AG08395 (cell line): ENCODE measurements at places on chromosomes 13 and 19.

- no peak for DNase-seq
Measured at GRCh38 chr19:50331221-50331993, 2.2 kb upstream of the KCNC3 start.

DNA sequence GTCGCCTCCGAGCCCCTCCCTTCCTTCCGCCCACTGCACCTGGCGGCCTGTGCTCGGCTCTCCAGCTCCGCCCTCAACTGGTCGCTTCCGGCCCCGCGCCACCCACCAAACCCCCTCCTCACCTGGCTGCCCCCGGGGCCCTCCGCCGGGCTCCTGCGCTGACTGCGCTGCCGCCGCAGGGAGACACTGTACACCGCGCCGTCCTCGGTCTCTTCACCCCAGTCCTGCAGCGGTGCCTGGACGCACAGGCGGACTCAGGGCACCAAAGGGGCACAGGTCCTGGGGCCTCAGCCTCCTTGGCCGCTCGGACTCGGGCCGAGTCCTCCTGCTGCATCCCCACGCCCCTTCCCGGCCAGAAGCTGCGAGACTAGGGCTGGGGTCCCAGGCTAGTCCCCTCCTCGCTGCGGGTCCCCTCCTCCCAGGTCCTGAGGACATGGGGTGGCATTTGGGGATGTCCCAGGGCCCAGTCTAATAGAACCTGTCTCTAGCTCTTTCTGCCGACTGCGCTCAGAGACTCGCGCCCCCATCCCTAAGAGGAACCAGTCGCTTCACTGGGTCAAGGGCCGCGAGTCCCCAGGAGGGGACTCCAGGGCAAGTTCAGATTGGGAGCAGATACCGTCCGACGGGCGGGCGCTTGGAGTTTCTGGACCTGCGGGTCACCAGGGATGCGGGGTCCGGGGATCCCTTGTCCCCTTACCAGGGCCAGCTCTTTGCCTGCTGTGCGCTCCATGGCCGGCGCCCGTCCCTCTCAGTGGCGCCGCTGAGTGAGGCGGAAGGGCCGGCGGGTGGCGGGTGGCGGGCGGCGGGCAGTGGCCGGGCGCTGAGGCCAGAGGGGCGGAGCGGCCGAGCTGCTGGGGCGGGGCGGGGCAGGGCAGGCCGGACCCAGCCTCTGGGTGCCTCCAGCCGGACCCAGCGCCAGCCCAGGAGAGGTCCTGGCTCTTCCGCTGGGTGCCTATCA is at the start of gene RGL3:
Gene RGL3 (minus strand): TSS at position 766 of the 958 bp plus-strand sequence. CDS start 36 bp downstream, at position 730.
- peak; percentile 56 for DNase-seq

DNA sequence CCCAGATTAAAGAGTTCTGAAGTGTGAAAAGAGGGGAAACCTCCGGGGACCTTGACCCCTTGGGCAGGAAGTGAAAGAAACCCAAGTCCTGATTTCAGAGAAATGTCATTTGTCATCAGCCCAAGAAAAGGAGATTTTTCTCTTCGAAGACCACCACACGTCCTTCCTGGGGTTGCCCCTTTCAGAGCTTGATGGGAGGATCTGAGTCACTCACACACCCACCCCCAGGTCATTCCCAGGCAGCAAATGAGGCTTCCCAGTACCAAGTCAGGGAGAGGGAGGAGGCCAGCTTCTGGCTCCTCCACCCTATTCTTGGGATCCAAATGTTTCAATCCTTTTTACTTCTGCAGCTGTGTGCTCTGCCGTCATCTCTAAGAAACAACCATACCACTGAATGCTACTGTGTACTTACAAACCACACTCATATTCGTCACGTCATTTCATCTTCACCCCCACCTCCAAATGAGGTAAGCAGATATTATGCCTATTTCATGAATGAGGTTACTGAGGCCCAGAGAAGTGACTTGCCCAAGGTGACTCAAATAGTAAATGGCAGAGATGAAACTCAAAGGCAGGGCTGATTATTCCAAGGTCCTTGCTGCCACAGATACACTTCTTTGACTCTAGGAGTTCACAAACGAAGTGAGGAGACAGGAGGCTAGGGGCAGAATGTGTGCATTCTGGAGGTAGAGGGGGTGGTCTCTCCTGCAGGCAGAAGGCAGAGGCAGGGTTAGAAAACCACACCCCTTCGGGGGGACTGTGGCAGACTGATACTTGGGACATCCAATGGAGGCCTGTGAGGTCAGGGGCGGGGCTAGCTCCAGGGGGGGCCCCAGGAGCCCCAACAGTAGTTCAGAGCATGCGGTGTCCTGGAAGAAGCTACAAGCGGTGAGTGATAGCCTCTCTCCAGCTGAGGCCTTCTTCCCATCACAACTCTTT is 5.0 kb upstream of the KMT2B start:
- no peak for DNase-seq

DNA sequence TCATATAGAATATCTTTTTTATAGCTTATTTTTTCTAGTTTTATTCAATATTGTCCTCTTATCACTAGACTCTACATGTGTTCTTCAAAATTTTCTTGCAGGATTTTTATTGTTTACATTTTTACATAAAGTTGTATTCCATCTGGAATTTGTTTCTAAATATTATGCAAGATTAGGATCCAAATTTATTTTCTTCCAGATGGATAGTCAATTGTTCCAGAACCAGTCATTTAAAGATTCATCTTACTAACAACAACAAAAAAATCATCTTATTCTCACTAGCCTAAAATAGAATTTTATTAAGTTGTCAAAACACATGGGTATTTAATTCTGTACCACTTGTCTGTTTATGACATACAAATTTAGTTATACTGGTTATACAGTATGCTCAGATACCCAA is 390.4 kb upstream of the GPC6 start:
- no peak for DNase-seq

DNA sequence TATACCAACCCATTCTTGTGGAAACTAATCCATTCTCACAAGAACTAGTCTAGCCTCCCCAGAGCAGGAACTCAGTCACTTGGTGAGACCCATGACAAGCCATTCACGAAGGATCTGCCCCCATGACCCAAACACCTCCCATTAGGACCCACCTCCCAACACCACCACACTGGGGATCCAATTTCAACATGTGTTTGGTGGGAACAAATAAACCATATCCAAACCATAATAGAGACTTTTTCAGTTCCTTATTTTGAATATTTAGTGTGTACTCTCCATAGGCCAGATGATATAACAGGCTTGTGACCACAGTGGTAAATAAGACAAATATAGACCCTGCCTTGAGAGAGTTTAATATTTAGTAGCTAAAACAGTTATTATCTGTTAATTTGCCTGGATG is 227.5 kb upstream of the SERP2 start:
- DNase-seq = no peak

- no peak for DNase-seq
Measured at GRCh38 chr13:93173654-93174053, 53.0 kb upstream of the GPC6 start.

DNA sequence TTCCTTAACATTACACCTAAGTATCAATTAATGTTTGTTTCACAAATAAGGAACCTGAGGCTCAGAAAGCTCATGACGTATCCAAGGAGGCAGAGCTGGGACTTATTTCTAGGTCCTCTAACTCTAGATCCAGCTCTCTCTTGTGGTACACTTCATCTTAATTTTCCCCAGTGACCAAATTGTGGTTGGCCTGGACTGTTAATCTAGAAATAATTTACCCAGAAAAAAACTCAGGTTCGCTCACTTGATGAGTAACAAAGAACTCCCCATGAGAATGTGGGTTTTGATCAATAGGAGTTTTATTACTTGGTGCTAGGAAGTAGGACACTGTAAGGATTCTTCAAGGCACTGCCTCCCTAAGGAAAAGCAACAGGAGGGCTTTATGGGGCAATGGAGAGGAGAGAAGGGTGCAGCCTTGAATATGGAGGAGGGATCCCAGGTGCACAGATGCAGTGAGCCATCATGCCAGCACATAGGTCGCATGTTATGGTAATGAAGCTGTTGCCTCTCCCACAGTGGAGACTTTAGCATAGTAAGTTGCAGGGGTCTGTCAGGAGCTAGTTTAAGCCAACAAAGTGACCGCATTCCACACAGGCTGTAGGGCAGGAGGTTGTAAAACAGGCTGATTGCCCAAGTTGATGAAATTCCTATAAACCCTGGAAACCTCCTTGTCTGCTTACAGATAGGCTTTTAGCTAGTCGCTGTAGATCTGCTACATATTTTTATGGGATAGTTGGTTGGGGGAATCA is 14.7 kb downstream of the RAP2A start:
- DNase-seq = no peak

GRCh38 chr13:32314271-32315237 is 609 bp downstream of the ZAR1L start:
- DNase-seq = peak; percentile 32

DNA sequence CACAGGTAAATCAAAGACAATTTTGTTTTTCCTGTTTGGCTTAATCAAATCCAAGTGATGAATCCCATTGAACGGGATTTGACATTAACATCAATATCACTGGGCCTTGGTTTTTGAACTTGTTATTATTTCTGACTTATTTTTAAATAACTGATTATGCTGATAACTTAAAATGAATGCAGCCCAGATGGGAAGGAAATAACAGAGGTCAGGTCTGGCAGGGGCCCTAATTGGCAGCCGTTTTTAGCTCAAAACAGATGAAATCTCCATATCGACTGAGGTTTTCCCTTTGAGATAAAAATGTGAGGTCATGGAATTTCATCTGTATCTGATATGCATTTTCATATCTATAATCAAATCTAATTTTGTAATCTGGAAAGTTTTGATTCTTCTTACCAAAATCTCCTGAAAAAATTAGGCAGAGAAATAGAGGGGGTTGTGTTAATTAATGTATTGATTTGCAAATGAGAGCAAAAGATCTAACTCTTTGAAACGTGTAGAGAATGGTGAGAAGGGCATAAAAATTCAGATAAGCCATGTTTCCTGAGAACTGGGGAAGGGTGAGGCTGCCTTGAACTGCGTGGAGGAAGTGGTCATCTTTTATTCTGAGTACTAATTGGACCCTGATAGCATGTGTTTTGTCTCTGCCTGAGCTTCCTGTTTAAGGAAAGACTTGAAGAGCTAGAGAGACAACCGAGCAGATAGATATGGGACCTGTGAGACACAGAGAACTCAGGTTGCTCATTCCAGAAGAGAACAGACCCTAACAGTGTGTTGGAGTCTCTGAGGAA is 98.2 kb upstream of the C1QTNF9B start:
- no peak for DNase-seq

DNA sequence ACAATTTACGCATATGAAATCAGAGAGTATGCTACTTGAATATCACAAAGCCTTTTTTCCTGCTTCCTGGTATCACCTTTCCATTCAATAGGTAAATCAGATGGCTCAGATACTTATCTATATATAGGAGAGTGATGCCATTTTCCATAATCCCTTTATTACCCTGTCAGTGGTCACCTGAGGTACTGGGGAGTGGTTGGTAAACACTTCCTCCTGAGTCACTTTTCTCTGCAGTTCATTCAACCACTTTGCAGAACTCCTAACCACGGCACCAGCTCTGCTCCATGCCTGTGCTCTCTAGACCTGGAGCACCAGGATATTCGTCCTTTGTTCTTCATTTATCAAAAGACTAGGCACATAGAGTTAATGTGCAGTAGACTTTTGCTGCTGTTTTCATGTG is 748.5 kb upstream of the KLHL1 start:
- no peak for DNase-seq

- DNase-seq = no peak
Measured at GRCh38 chr19:23777216-23777615, 18.5 kb upstream of the ZNF681 start.

DNA sequence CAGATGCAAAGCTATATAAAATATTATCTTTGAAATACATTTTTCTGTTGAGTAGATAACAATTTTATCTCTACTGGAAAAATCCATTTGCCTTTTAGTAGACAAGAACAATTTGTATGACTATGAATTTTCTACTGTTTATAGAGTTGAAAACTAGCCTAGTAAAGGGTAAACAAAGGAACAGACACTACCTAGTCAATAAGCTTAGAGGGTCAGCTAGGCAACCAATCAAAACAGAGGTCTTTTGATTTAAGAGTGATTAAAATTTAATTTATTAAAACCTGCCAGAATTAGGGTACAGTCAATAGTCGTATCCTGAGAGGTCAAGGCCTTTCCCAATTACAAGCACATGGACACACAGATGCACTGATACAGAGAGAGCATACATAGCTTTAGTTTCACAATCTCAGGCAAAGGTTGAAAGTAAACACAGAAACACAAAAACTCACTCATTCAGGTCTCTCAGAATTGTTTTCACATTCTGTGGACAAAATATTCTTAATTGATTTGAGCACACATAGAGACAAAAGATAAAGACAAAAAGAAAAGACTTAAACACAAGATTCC is 24.5 kb upstream of the GPC6 start:
- DNase-seq = no peak

DNA sequence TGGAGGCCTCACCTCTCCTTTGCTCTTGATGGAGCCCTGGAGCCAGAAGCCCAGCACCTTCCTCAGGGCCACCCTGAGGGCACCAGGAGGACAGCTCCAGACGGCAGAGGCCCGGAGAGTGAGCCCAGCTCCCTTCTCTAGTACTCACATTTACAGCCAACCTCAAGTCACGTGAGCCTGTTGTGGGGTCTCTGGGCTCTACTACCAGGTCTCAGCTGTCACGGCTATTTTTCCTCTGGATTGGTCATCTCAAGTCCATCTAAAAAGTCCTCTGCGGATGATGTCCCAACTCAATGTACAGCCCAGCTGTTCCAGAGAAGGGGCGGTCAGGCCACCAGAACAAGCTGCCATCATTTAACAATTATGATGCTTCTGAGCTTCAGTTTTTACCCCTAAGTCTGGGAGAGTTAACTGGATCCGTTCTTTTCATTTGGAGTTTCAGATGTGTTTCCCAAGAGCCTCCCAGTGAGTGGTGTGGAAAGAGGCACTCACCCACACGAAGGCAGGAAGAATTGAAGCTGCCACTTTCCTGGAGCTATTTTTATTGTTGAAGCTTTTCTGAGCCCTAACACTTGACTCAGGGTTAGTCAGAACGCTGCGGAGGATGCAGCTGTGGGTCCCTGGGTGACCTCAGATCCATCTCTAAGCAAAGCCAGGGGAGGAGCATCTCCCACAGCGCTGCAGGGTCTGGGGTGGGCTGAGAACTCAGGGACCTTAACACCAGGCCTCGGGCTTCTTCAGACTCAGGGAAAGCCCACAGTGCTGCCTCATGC is 143.5 kb upstream of the UBL3 start:
- DNase-seq = peak; percentile 79

GRCh38 chr13:35191883-35192282 is 249.8 kb downstream of the NBEA start:
- DNase-seq = no peak

DNA sequence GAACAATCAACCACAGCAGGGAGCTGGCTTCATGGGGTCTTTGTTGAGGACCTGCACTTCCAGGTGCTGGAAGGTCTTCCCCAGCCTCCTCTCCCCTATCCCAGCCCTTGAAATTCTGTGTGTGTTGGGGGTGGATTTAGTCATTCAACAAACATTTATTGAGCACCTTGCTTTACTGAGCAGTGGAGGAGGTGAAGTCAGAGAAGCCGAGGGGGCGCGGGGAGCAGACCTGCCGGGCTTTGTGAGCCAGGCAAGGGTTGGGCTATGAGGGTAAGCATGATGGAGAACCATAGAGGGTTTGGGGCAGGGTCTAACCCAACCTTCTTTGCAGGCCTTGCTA is 3.5 kb upstream of the C19orf85 start:
- no peak for DNase-seq

DNA sequence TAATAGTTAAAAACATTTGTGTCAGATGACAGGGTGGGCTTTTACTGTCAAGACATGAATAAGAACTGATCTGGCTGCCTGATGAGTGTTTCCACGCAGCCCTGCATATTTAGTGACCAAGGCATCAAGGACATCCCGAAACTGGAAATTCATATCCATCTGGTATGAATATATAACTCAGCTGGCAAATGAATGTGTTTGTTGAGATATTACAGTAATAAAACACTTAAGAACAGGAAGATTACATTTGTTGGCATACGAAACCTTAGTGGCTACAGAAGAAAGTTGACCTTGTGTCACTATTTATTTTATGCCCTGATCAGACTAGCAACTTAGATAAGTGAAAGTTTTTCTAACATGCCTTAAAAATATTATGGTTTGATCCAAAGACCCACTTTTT is 32.8 kb downstream of the RAP2A start:
- DNase-seq = no peak
